Stimulated activated CD4-positive, alpha-beta T cell treated with anti-CD3 and anti-CD28 coated beads, Interleukin-12 subunit alpha, Interleukin-12 subunit beta, amount 100 ng/mL, for 48 hours (primary cell): ENCODE measurements at places on chromosomes 5 and 9.

GRCh38 chr5:66342341-66342880 lies 198.3 kb downstream of the SREK1 start:
- no peak for DNase-seq

DNA sequence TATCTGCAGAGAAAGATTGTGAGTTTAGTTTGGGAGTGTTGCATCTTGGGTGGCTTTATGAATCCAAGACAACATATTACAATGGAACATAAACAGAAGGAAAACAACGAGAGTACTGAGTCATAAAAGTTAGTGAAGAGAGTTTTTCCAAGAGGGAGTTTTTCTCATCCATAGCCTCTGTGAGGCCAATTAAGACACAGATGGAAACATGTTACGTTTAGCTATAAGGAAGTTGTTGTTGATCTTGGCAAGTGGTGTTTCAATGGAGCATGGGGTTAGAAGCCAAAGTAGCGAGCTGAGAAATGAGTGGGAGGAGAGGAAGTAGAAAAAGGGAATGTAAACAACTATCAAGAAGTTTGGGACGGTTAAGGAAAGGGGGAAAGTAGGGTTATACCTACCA lies 53.3 kb upstream of the SPATA31D4 start:
- DNase-seq = no peak

- DNase-seq = no peak
Measured at GRCh38 chr9:18129809-18130334, 344.1 kb upstream of the ADAMTSL1 start.

GRCh38 chr9:752201-752600 lies 89.3 kb upstream of the DMRT1 start:
- no peak for DNase-seq

GRCh38 chr9:137302449-137303150 lies 529 bp upstream of the NRARP start:
- no peak for DNase-seq

GRCh38 chr5:123776761-123777160 lies 264.8 kb downstream of the CSNK1G3 start:
- DNase-seq = no peak

DNA sequence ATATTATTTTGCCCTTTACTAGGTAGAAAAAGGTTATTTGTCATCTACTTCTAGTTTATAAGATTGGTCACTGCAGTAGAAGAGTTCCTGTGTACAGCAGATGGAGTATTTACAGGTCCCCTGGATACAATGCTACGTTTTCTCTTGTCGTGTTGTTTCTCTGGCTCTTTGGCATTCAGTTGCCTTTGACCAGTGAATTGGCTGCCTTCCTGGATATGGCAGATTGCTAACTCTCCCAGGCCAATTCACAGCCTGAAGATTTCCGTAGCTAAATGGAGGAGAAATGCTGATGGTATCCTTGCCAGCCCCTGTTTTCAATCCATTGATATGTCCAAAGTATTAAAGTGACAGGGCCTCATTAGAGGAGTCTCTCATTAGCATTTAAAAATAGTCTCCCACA lies 32.5 kb upstream of the GNAQ start:
- DNase-seq = no peak

GRCh38 chr5:159216454-159216853 lies 7.1 kb upstream of the RNF145 start:
- no peak for DNase-seq
